NCI-H1436 (cell line): ENCODE measurements at places on chromosomes 4 and X.

GRCh38 chrX:110394651-110395050 is 36.0 kb downstream of the RTL9 start:
- DNase-seq: no peak

- DNase-seq: peak; percentile 4
These were observed 180.8 kb downstream of the SPRY1 start for GRCh38 chr4:123577225-123577906.

GRCh38 chrX:46844913-46845312 is 8.1 kb downstream of the RP2 start:
- no peak for DNase-seq

DNA sequence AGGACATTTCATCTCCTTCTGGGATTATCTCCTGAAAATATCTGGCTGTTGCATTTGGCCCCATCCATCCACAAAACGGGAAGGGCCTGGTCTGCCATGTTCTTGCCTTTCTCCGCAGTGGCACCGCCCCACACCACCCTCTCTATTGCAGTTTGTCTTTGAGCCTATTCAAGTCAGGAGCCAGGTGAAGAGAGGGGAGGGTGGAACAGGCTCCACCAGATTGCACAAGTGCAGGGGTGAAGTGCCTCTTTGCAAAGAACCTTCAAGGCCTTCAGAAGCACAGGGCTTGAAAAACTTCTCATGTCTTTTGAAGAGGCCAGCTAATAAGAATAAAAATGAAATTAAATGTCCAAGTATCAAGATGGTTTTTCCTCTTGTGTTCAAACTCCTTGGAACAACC is 28.7 kb downstream of the RS1 start:
- DNase-seq: no peak

DNA sequence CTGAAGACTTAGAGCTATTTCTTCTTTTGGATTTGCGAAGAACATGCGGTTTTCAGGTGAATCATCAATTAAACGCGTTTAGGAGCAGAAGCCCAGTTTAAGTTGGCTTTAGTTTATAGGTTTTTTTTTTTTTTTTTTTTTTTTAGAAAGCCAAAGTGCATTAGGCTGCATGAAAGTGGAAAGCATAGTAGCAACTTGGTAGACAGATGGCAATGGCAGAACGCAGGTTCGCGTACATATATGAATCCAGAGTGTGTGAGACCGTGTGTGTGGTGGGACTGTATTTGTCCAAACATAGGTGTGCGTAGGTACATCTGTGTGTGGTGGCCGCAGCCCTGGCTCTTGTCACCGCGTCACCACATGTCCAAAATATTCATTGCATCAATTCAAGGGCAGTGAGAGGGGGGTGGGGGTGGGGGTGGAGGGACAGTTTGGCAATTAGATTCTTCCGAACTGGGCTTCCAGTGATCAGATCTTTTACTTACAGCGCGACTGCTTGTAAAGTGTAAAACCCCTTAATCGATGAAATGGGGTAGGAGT is 901 bp downstream of the JADE1 start:
- peak; percentile 43 for DNase-seq
